Temporal lobe (tissue), 4 donors: ENCODE measurements at places on chromosomes 16 and 17. TPM values are rescaled to one million over a fixed set of nuclear protein-coding genes. Genes with fewer than 3 reads are reported as not detected.

Gene KRT33A
- not detected for total RNA-seq

Gene MPO
- 2.5 TPM for total RNA-seq

Gene EVI2B
- 0.49 TPM for total RNA-seq

Gene KRTAP4-4
- not detected for total RNA-seq

Gene SMTNL2
- 2.5 TPM for total RNA-seq

Gene KRT31
- 1.2 TPM for total RNA-seq

Gene INCA1
- total RNA-seq: 0.25 TPM

Gene KRT33B
- total RNA-seq: not detected

Gene RPH3AL
- 5.4 TPM for total RNA-seq

Gene TP53TG3F
- total RNA-seq: not detected

Gene TM4SF5
- total RNA-seq: not detected

Gene HEATR9
- not detected for total RNA-seq

Gene EVI2A
- total RNA-seq: 3.0 TPM

Gene KIF2B
- not detected for total RNA-seq

Gene ADAD2
- not detected for total RNA-seq

Gene UTS2R
- not detected for total RNA-seq

Gene SOX8
- 21.6 TPM for total RNA-seq

Gene RTN4RL1
- 18.2 TPM for total RNA-seq

Gene GPR142
- not detected for total RNA-seq

Gene UNC119
- total RNA-seq: 31.5 TPM

Gene NT5C
- total RNA-seq: 22.1 TPM

Gene TBC1D3E
- total RNA-seq: not detected

Gene SLC2A4
- total RNA-seq: 0.25 TPM

Gene ITGB3
- 0.98 TPM for total RNA-seq

Gene ARL4D
- total RNA-seq: 34.7 TPM

Gene HSD11B2
- total RNA-seq: not detected
